ENCODE measurements at places on chromosomes 12 and 14.

DNA sequence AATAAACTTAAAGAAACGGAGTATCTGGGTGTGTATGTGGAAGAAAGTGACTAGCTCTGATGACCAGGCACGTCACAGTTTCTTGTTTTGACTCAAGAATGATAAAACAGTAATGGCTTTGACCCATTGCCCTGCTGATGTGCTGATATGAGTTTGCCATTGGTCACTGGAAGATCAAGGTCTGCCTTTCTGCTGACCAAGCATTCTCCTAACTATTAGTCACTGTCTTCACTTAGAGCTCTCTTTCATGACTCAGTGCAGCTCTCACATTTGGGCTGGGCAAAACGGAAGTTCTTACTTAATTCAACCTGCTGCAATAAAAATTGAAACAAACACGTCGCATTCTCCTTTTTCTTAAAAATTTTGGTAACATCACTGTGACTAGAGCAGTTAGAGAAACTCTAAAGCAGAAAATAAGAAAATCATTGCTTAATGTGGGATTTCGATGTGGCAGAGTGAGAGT lies 366.7 kb downstream of the BTG1 start:
- peak; percentile 79 for DNase-seq

- DNase-seq, result no peak
These were observed 35.3 kb downstream of the SLC6A15 start for GRCh38 chr12:84877340-84877739.

DNA sequence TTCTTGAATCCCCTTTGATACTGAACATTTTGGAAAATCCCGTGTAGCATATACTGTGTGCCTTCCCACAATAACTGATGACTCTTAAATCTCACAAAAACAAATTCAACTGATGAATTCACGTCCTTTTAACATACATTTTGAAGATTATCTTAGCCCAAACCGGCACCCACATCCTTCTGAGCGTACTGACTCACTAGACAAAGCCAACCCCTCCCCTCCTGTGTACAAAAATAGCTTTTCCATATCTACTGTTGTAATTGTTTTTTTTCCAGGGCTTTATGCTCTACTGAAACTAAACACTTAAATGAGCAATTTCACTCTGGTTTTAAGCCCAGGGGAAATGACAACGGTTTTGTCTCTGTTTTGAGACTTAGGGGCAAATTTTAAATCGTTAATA lies 109.4 kb upstream of the ATF7IP start:
- DNase-seq, result peak; percentile 27

DNA sequence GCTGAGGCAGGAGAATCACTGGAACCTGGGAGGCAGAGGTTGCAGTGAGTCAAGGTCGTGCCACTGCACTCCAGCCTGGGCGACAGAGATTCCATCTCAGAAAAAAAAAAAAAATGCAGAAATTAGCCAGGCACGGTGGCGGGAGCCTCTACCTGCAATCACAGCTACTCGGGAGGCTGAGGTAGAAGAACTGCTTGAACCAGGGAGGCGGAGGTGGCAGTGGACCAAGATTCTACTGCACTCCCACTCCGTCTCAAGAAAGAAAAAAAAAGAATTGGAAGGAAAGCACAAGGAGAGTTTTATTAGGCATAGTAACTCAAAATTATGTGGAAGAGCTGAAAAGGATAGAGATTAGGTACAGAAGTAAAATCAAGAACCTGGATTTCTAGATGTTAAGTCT lies 20.8 kb upstream of the AMHR2 start:
- no peak for DNase-seq

GRCh38 chr12:75908961-75909605 lies 122.5 kb downstream of the PHLDA1 start:
- peak; percentile 76 for DNase-seq

- no peak for DNase-seq
These were observed 219.3 kb upstream of the HMGA2 start for GRCh38 chr12:65605019-65605418.

DNA sequence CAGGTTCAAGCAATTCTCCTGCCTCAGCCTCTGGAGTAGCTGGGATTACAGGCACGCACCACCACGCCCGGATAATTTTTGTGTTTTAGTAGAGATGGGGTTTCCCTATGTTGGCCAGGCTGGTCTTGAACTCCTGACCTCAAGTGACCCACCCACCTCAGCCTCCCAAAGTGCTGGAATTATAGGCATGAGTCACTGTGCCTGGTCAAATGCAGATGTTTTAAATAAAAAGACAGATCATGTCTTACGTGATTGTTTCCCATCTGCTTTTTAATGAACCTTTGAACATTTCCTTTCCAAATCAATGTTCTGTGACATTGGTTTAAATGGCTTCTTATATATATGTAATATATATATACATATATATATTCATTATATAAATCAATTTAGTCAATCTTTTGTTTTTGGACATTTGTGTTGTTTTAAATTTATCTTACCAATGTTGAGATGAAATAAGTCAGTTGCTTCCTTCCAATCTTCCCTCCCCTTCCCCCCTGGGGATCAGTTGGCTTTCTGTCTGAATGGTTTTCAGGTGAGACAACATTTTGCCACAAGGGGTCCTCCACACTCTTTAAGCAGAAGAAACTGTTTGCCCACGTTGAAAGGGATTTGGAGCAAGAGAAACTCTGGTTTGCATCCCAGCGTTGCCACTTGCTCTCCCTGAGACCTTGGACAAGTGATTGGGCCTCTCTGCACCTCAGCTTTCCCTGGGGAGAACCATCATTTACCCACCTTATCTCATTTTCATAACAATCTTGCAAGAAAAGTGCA lies 47.6 kb upstream of the RBM19 start:
- peak; percentile 47 for DNase-seq

DNA sequence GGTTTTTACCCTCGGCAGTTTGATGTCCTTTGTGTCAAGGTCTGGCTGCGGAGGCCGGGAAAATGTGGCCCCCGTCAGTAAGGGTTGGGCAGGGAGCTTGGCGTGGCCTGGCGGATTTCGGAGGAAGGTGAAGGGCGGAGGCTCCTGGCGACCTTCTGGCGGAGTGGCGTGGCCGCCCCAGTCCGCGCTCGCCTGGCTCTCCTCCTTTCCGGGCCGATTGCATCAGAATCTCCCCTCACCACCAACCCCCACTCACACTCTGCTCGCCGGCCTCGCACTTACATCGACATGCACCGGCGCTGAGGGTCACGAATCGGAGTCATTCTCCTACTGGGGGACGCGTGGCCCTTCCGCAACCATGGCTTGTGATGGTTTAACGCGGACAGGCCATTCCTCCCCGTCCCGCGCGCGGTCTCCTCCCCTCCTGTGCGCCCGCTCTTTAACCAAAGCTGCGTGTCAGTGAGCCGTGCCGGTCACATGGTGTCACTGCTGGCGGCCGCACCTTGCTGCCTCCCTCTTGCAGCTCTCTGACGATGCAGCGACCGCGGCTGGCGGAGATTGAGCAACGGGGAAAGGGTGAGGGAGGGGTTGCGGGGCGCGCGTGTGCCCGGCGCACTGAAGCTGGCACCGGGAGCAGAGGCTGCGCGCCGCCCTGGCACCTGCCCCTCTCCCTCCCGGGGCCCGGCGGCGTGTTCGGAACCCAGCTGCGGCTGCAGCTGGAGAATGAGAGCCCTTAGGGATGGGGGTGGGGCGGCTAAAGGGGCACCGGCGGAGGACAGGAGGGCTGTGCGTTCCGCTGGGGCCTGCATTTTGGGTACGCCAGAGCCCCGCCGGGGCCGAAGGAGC lies at the start of gene SLC38A1:
TSS of gene SLC38A1 (minus strand) at position 461 of the 846 bp plus-strand sequence. CDS start 29,243 bp downstream, outside the sequence.
- DNase-seq, result peak; percentile 69

DNA sequence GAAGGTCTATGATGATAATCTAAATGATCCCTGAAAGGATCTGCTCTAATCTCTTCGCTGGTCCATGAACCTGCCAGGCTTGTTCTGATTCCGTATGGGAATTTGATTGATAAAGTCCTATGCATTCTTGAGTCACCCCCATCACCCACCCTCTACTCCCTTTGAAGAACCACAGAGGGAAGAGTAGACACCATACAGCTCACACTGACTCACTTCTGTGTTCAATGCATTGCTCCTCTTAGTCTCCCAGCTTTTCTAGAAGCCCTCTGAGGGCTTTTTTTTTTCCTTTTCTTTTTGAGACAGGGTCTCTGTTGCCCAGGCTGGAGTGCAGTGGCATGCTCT lies 18.5 kb upstream of the GPRC5A start:
- DNase-seq, result no peak

- DNase-seq, result no peak
These were observed 185.2 kb upstream of the AMIGO2 start for GRCh38 chr12:47264951-47265350.

- DNase-seq, result no peak
These were observed 71.0 kb downstream of the PLEKHG3 start for GRCh38 chr14:64775081-64775777.

DNA sequence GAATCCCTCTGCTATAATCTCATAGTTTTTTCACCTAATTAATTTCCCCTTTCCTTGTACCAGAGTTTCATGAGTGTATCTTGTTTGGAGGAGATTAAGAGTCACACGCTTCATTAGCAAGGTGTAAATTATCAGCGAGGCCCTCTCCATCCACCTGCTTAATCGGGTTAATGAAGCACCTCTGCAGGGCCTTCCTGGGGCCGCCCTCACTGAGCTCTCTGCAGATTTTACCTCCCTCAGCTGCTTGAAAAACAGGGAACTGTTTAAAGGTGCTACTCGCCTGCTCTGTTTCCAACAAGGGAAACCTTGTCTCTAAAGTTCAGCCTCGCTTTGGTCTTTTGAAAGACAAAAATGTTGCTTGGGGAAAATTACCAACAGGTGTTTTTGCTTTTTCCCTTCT lies 35.8 kb downstream of the OTX2 start:
- DNase-seq, result no peak

GRCh38 chr14:102180248-102180998 lies 40.7 kb downstream of the WDR20 start:
- no peak for DNase-seq

- DNase-seq, result no peak
These were observed 15.7 kb upstream of the STON2 start for GRCh38 chr14:81415781-81416180.

- DNase-seq, result no peak
These were observed 21.7 kb downstream of the RNF212B start for GRCh38 chr14:23259426-23259825.

- DNase-seq, result no peak
These were observed 27.7 kb downstream of the DIO3 start for GRCh38 chr14:101588990-101589389.
